ENCODE measurements at places on chromosomes 13 and 19.

DNA sequence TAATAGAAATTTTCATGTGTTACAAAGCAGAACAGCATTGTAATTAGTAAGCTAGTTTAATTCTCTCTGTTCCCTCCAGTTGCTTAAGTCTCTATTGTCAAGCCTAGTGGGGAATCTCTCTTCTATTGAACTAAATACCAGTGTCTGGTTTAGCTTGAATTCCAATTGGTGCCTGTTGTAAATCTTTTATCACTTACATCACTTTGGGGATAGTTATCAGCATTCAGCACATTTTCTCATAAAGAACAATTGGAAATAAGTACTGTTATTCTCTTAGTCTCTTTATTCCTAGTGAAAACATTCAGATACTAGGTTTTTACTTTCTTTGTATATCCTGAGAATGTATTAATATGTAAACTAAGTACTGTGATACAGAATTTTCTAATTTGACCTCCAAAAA lies 25.2 kb downstream of the IPO5 start:
- peak; percentile 12 for DNase-seq

- DNase-seq: no peak
These were observed 165.8 kb downstream of the KDM4B start for GRCh38 chr19:5134691-5135090.

DNA sequence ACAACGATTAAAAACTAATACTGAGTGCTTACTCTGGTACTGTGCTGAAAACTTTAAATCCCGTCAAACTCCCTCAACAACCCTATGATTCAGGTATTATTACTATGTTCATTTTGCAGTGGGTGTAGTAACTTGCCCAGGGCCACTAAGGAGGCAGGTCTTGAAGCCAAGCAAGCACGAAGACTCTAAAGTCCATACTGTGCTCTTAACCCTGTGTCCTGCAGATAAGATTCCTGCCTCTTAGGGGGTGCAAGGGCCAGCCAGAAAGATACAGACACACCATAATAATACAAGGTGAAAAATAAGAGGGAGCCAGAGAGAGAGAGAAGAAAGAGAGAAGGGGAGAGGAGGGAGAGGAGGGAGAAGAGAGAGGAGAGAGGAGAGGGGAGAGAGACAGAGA lies 95.5 kb downstream of the CDADC1 start:
- no peak for DNase-seq

DNA sequence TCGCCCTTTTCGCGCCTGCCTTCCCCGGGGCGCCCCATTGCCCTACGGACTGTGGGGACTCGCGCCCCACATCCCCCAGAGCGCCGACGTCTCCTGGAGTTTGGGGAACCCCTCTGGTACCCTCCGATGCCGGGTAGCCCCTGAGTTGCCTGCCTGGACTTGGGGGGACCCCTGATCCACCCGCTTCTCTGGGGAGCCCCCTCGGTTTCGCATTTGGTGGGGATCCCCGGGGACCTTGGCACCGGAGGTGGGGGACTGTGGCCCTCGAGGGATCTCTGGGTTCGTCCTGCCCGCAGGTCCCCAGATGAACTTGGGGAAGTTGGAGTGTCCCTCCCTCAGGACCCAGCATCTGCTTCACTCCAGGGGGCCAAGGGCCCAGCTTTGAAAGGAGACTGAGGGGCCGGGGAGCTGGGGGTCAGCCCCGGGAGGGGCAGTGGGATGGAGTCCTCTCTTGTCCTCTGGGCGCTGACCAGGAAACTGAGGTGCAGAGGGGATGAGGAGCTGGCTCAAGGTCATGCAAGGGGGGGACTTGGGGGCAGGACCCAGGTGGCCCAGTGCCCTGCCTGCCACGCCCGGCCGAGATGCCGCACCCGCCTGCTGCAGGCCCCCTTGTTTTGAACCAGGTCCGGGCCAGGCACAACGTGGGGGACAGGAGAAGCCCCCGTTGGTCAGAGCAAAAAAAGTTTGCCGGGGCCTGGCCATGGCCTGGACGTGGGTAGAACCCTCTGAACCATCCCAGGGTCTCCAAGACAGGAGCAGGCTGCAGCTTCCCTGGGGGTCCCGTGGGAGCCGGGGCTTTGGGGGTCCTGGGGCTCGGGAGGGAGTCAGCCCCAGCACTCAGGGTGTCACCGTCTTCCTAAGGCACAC lies 1.0 kb downstream of the EFNA2 start:
- no peak for DNase-seq

DNA sequence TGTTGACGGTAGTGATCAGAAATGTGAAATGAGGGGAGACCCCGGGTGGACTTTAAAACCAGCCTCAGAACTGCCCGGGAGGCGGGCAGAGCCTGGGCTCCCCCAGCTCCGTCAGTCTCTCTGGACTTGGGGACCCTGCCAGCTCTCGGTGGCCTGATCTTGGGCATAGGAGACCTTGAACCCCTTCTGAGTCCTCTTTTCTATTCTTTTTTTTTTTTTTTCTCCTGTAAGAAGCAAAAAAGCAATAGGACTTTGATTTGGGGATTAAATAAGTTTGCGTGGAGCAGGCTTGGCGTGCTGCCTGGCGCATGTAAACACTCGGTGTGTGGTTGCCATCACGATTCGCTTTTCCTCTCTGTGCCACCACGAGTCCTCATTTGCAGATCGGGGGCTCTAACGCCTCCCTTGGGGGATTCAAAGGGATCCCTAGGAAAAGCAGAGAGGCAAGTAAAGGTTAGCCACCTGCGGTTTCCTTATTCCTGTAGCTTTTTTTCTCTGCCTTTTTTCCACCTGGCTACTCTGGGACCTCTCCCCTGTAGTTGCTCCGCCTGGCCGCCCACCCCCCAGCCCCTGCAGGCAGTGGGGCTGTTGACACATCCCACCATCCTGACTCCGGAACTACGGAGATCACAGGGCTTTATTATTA lies 1.3 kb downstream of the SAFB start:
- no peak for DNase-seq

DNA sequence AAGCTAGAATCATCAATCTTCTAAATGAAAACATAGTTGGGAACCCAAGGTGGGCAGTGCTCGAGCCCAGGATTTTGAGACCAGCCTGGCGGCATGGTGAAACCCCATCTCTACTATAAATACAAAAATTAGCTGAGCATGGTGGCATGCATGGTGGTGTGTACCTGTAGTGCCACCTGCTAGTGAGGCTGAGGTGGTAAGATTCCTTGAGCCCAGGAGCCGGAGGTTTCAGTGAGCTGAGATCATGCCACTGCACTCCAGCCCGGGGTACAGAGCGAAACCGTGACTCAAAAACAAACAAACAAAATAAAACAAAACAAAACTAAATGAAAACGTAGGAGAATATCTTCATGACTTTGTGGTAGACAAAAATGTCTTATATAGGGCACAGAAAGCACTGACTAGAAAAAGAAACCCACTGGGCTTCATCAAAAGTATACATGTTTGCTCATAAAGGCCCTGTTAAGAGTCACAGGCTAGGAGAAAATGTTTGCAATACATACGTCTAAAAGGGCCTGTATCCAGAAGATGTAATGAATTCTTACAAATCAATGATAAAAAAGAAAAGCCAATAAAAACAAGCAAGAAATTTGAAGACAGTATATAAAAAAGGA lies 353.6 kb downstream of the FGF9 start:
- no peak for DNase-seq

DNA sequence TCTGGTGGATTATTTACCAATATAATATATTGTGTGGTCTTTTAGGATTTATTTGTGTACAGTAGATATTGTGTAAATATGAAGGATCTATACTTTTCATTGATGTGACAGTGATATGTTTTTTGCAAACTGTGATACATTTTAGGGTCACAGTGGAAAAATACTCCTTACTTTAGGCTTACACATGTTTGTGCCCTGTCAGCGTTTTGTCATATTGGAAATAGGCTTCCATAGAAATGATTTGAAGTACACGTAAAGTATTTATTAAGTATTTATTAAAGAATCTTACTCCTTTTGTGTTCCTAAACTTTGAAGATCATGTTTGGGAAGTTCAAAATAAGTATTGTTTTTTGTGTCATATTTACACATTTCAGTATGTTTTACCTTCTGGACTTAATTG lies 5.0 kb downstream of the ZNF808 start:
- no peak for DNase-seq

- DNase-seq: no peak
These were observed 4.1 kb downstream of the KANK2 start for GRCh38 chr19:11192957-11193939.

- peak; percentile 94 for DNase-seq
These were observed 1.2 kb upstream of the GPX4 start for GRCh38 chr19:1102407-1103131.

- DNase-seq: no peak
These were observed 447 bp downstream of the NFKBIB start for GRCh38 chr19:38900202-38900629.

GRCh38 chr13:30037766-30038165 lies 187.3 kb upstream of the UBL3 start:
- DNase-seq: no peak

GRCh38 chr13:40589285-40590109 lies 76.9 kb downstream of the FOXO1 start:
- peak; percentile 98 for DNase-seq

DNA sequence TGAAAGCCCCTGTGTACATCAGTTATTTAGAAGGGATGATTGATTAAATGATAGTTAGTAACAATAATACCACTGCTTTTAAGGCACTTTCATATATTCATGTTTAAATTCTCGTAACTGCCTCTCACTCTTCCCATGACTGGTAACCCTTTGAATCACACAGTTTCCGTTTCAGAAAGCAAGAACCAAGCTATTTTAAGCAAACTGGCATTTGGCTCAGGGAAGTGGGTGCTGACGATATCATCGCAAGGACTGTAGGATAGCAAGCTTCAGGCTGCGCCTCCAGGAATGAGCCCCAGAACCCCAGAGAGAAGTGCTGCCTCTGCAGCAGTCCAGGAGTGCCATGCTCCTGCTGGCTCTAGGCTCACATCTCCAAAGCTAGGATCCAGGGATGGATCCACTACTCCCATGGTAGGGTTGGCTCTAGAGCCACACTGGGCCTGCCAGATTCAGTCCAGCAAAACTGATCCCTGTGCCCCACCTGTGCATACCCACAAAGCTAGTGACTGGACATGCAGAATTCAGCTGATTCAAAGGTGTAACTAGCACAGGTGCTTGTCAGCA lies 313.5 kb downstream of the SLC7A1 start:
- no peak for DNase-seq

DNA sequence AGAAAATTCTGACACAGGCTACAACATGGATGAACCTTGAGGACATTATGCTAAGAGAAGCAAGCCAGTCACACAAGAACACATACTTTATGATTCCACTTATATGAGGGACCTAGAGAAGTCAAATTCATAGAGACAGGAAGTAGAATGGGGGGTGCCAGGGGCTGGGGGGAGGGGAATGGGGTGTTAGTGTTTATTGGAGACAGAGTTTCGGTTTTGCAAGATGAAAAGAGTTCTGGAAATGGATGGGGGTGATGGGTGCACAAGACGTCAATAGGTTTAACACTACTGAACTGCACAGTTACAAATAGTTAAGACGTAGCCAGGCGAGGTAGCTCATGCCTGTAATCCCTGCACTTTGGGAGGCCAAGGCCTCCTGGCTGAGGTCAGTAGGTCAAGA lies 3.5 kb upstream of the ZNF787 start:
- DNase-seq: no peak

GRCh38 chr19:49447485-49448431 lies 3.9 kb downstream of the PIH1D1 start:
- no peak for DNase-seq

DNA sequence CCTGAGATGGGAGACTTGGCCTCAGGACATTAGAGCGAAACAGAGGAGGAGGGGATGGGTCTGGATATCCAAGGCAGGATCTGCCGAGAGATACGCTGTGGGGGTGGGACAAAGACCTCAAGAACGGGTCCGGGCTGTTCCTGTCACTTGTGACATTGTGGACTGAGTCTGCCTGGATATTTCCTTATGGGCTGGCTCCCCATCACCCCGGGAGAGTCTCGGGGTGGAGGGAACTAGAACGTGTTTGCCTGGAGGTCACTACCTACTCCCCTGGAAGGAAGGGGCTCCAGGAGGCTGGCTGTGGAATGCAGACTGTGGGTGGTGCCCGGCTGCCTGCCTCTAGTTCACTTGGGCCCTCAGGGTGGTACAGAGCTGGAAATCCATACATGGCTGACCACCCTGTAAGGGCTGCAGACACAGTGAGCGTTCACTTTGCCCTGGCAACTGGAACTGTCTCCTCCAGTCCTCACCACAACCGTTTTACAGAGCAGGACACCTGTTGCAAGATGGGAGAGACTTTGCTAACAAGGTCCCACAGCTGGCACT lies 26.4 kb downstream of the DNM2 start:
- no peak for DNase-seq

DNA sequence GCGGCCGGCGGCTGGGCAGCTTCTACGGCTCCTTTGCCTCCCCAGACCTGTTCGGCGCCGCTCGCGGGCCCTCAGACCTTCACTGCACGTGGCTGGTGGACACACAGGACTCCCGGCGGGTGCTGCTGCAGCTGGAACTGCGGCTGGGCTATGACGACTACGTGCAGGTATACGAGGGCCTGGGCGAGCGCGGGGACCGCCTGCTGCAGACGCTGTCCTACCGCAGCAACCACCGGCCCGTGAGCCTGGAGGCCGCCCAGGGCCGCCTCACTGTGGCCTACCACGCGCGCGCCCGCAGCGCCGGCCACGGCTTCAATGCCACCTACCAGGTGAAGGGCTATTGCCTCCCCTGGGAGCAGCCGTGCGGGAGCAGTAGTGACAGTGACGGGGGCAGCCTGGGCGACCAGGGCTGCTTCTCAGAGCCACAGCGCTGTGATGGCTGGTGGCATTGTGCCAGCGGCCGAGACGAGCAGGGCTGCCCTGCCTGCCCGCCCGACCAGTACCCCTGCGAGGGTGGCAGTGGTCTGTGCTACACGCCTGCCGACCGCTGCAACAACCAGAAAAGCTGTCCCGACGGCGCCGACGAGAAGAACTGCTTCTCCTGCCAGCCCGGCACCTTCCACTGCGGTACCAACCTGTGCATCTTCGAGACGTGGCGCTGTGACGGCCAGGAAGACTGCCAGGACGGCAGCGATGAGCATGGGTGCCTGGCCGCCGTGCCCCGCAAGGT lies 11.6 kb downstream of the LRP3 start:
- DNase-seq: no peak

DNA sequence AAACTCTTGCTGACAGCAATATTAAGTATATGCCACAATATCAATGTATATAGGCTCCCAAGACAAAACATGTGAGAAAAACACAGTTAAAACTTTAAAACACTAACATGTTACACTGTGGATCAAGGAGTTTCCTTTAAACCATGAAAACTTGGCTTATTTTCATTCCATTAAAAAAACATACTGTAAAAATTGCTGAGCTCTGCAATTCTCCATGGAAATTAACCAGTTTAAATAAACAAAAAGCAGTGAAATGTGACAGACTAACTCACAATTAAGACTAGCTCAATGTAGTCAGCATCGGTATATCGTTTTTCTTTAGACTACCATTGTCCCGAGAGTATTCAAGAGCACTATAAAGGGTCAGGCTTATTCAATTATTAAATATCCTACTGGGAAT lies 930.5 kb upstream of the SLITRK1 start:
- no peak for DNase-seq

GRCh38 chr13:100537951-100538462 lies 50.6 kb downstream of the GGACT start:
- no peak for DNase-seq

- DNase-seq: no peak
These were observed 200.9 kb upstream of the MIR17HG start for GRCh38 chr13:91146601-91147000.
